ENCODE measurements at places on chromosomes 7 and 10.

DNA sequence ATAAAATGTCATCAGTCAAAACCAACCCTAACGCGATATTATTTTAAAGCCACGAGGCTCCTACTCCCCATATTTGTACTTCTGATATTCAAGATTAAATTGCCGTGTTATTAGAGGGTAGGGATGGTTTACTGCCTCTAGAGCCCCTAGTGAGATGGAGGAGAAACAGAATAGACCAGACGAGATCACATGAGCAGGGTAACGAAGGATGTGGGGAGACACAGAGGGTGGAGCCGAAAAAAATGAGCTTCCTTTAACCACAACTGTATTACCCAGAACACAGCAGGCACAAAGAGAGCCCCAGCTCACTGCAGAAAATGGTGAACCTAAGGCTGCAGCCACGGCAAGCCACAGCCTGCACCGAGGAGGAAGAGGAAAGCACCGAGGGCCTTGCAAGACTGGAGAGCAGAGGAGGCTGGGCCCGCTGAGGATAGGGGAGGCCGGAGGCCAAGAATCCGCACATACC is 14.3 kb downstream of the ZC3HAV1 start:
- peak; percentile 87 for DNase-seq

GRCh38 chr7:31958226-31958625 is 112.0 kb downstream of the PDE1C start:
- no peak for DNase-seq

- DNase-seq = no peak
Measured at GRCh38 chr10:33559105-33559504, 224.6 kb upstream of the NRP1 start.

DNA sequence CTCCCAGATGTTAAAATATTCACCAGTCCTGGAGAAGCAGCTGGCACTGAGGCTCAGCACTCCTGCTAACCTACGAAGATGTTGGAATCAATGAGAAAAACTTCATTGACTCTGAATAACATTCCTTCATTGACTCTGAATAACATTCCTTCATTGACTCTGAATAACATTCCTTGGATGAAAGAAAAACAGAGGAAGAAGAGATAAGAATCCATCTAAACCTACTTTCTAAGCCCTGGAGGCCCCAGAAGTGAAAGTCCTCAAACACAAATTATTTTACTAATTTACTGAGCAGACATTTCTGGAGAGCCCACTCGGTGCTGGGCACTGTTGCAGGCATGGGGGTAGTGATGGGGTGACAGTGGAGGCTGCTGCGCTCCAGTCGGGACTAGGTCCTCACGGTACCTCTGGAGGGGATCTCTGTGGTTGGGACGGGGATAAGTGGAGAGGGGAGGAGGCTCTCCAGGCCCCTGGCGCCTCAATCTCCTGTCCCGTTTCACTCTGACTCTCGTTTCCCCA is 254.1 kb downstream of the WDR37 start:
- DNase-seq = no peak

GRCh38 chr7:7201578-7202374 is 19.4 kb downstream of the C1GALT1 start:
- no peak for DNase-seq

DNA sequence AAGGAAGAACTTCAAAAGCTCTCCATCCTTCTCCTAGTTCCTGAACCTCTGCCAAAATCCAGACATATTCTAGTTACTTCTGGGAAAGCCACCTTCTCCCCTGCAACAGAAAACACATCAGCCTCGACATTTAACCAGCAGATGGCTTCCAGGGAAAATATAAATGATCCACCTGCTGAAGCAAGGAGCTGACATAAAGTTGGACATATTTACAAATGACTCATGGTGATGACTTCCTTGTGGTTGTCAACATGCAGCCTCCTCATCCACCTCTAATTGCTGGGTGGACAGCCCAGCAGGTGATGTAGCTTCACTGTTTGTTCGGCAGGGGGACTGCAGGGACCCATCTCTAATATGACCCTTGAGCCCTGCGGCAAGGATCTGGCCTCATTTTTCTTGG is 266.0 kb downstream of the C7orf25 start:
- no peak for DNase-seq

GRCh38 chr10:92091965-92092364 is 168.4 kb downstream of the BTAF1 start:
- DNase-seq = no peak

DNA sequence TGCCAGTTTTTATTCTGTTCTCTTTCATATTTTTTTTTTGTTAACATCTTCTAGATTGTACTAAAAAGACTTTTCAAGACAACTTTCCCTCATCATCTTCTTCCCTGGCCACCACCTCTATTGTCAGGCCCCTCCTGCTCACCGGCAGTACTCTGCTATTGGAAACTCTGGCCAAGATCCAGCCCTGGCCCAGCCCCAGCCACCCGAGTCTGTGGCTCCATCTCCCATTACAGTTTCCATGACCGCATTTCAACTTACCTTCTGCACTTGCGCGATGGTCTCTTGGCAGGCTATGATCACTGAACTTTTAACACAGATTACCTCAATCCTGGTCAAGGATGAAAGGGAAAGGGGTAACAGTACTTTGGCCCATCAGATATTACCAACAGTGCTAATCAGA is 137.7 kb upstream of the POM121L12 start:
- DNase-seq = no peak

DNA sequence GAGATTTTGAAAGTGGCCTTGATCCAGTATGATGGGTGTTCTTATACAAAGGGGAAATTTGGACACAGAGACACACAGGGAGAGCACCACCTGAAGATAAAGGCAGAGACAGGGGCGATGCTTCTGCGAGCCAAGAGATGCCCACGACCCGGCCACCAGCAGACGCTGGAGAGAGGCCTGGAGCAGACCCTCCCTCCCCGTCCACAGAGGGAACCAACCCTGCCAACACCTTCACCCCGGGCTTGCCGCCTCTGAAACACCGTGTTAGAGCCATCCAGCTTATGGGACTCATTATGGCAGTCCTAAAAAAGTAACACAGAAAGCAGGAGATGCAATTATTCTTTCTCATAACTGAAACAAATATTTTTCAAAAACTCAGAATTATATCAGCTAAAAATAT is 303.3 kb upstream of the SHH start:
- no peak for DNase-seq

- DNase-seq = peak; percentile 44
Measured at GRCh38 chr7:66076462-66077329, 1.1 kb downstream of the ASL start.

DNA sequence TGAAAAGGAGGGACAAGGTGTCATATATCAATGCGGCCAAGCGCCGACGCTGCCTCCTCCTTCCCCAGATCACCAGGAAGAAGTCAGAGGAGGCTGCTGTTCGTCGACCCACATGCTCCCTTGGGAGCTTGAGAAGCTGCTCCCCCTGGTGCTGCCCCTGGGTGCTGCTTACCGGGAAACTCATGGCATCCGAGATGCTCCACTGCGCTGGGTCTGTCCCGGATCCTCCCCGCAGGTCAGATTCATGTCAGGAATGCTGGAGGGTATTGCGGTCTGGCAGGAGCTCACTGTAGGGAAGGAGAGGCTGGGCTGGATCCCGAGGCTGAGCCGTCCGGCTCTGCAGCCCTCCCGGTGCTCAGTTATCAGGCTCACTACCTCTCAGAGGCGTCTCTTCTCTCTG is 123.7 kb upstream of the FAM20C start:
- DNase-seq = no peak

DNA sequence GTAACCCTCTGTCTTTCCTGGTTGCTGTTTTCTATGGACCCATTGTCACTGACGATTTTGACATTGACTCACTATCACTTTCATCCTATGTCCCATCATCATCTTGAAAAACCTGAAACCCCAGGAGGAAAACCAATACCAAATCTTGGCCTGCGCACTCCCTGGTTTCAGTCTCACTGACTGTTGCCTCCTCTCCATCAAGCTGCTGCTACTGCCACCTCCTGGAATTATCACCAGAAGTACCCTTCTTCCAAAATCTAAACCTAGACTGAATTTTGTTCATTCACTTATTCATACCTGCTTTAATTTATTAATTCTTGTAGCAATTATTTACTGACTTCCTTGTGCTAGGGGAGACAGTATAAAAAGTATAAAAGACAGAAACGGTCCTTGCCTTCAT is 44.5 kb upstream of the ACBD5 start:
- peak; percentile 67 for DNase-seq

Data from OCI-M1 (cell line).